Panc1 (cell line): ENCODE measurements at places on chromosomes 3 and 15. TPM values are rescaled to one million over a fixed set of nuclear protein-coding genes. Genes with fewer than 3 reads are reported as not detected.

GRCh38 chr15:86624261-86625036 lies 544.8 kb downstream of the AGBL1 start:
- H3K4me3 ChIP-seq: no peak overlapping the region
- no peaks in the 10 kb centered on the region; the same call in 1 of the 2 replicates for H3K27me3 ChIP-seq
- H3K4me1 ChIP-seq: peaks cover 3% of the 10 kb centered on the region
- peak; percentile 93 for DNase-seq

DNA sequence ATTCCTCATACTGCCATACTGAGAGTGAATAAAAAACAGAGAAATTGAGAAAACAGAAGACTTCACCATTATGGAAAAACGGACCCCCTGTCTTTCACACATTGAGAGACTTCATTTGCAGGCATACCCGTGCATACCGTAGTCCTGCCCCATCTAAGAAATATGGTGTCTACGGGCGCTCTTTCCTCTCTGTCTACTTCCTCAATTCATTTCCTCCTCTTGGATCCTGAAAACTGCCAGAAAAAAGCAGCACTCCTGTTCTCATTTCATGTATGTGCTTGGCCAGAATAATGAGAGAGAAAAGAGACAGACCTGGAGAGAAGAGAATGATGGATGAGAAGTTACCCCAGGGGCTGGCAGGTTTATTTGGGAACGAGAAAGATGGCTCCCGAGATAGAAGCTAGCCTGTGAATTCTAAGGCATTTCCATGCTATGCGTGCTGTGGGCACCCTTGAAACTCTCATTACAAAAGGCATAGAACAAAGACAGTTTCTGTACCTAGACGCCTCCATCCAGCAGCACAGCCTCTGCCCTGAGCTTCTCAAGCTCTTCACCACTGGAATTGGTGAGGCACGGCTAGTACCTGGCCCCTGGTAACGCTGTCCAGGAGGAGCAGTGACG lies 62.5 kb upstream of the EPHB3 start:
- peaks cover 15% of the 10 kb centered on the region; the same call in 1 of the 2 replicates for H3K27me3 ChIP-seq
- no peaks in the 10 kb centered on the region for H3K36me3 ChIP-seq
- no peaks in the 10 kb centered on the region for H3K4me1 ChIP-seq
- no peak overlapping the region for H3K27ac ChIP-seq

DNA sequence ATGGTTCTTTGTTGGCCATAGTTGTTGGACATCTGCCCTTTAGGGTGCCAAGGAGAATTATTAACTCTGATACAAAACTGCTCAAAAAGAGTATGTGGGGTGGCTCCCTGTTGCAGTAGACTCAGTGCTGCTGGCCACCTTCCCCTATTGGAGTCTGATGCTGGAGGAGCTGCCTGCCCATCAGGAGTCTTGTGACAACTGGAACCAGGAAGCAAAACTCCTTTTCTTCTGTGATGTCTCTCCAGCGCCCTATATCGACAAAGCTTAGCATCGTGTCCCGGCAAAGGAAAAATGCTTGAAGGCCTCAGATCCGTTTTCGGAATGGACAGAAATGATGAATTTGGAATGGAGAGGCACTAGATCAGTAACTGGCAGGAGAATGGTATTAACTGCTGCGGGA lies 23.5 kb downstream of the PAK2 start:
- no peak for DNase-seq
- H3K36me3 ChIP-seq: no peaks in the 10 kb centered on the region
- no peak overlapping the region for H3K27ac ChIP-seq
- H3K27me3 ChIP-seq: no peaks in the 10 kb centered on the region
- H3K4me1 ChIP-seq: peaks cover 11% of the 10 kb centered on the region; the same call in 1 of the 2 replicates

GRCh38 chr3:43497905-43498365 lies 123.9 kb downstream of the ANO10 start:
- H3K36me3 ChIP-seq: no peaks in the 10 kb centered on the region
- no peak overlapping the region for H3K27ac ChIP-seq
- DNase-seq: no peak
- H3K4me3 ChIP-seq: no peak overlapping the region

GRCh38 chr3:120983841-120984240 lies 75.8 kb downstream of the STXBP5L start:
- no peak for DNase-seq
- H3K27me3 ChIP-seq: no peaks in the 10 kb centered on the region
- H3K27ac ChIP-seq: no peak overlapping the region
- no peaks in the 10 kb centered on the region for H3K4me1 ChIP-seq

DNA sequence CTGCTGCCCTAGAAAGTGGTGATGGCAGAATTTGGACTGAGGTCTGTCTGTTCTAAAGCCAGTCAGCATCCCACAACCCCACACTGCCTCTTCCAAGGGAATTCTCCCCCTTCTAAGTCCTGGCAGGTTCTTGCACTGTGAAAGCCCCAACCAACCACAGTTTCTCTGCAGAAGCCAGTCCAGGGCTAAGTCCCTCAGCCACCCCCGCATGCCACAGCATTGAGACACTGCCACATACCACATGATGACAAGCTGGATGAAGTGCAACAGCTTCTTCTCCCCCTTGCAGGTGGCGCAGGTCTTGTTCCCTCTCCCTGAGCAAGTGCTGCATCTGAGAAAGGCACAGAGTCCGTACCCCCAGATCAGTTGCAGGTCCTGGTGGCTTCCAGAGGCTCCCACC lies 18.6 kb downstream of the SSUH2 start:
- no peak for DNase-seq
- peaks cover 13% of the 10 kb centered on the region for H3K4me1 ChIP-seq
- no peaks in the 10 kb centered on the region for H3K36me3 ChIP-seq
- no peak overlapping the region for H3K27ac ChIP-seq

GRCh38 chr15:42788725-42789124 lies 51.8 kb upstream of the CDAN1 start:
- H3K27me3 ChIP-seq: no peaks in the 10 kb centered on the region
- no peak overlapping the region for H3K27ac ChIP-seq
- no peak overlapping the region for H3K4me3 ChIP-seq
- DNase-seq: no peak
- no peaks in the 10 kb centered on the region for H3K4me1 ChIP-seq
- H3K36me3 ChIP-seq: no peaks in the 10 kb centered on the region

- no peak overlapping the region for H3K27ac ChIP-seq
- no peak overlapping the region for H3K4me3 ChIP-seq
- H3K4me1 ChIP-seq: no peaks in the 10 kb centered on the region
- no peaks in the 10 kb centered on the region for H3K36me3 ChIP-seq
Observed at GRCh38 chr3:43001094-43001553, 22.0 kb downstream of the GASK1A start.

DNA sequence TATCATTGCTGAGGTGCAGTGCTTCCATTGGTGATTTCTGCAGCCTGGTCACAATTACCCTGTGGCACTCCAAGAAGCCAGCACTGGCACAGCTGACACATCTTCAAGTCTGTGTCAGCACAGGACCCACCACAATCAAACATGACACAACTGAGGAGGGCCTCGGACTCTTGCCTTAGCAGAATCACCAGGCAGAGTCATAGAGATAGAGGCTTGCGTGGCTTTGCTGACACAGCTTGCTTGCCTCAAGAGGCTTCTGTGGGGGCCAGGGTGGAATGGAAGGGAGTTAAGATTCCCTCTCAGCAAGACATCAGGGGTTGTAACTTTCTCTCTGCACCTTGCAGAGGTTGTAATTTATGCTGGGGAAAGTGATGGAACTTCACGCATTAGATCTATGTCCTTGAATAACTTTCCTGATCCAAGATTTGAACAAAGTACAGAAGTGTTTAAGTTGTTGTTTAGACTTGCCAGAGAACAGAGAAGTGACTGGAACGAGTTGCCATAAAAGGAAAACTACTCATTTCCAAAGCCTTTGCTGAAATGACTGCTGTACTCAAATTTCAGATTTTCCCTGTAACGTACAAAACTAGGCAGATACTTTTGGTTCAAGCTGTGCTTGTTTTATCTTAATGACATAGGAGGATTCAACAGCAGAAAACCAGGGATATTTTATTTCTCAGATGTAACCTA lies 170.7 kb downstream of the DIPK2A start:
- H3K4me1 ChIP-seq: no peaks in the 10 kb centered on the region
- no peaks in the 10 kb centered on the region for H3K27me3 ChIP-seq
- no peak overlapping the region for H3K27ac ChIP-seq
- no peaks in the 10 kb centered on the region for H3K36me3 ChIP-seq

DNA sequence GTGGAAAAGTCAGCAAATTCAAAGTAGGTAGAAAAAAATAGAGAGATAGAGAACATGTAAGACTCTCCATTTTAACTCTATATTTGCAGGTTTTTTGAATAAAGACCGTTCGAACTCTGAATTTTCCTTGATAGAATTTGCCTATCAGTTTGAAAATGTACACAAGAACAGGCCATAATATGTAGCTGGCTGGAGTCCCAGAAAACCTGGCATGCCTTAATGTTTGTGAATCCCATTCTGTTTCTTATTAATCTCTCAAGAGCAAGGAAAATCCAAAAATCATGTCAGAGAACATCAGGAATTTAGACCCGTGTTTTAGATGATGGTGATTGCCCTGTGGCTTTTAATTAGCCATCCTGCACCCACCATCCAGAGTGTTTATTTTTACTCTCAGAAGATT lies 7.2 kb upstream of the CFAP161 start:
- DNase-seq: no peak
- H3K27me3 ChIP-seq: no peaks in the 10 kb centered on the region

GRCh38 chr15:42933886-42934667 lies 13.5 kb upstream of the TTBK2 start:
- DNase-seq: no peak
- no peaks in the 10 kb centered on the region for H3K4me1 ChIP-seq
- no peak overlapping the region for H3K27ac ChIP-seq
- H3K4me3 ChIP-seq: no peak overlapping the region
- no peaks in the 10 kb centered on the region for H3K36me3 ChIP-seq

DNA sequence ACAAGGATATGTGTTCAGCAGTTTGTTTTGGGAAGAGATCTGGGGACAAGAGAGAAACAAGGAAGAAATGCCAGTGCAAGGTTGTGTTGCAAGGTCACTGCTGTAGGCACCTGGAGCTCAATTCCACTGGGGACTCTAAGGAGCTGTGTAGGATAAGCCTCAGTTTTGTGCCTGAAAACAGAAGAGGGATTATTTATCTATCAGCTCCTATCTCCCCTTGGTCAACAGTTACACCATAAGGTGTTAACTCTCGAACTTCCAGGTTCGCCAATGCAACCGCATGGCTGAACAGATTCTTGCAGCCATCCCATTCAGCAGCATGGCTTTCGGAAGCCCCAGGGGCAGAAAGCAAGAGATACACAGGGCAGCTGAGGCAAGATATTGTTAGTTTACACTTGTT lies 41.6 kb upstream of the CNOT10 start:
- H3K27ac ChIP-seq: no peak overlapping the region
- no peaks in the 10 kb centered on the region for H3K36me3 ChIP-seq
- H3K4me1 ChIP-seq: no peaks in the 10 kb centered on the region
- H3K27me3 ChIP-seq: no peaks in the 10 kb centered on the region; the same call in 1 of the 2 replicates
- H3K4me3 ChIP-seq: no peak overlapping the region
- no peak for DNase-seq

- no peak overlapping the region for H3K27ac ChIP-seq
- no peak for DNase-seq
- H3K4me3 ChIP-seq: no peak overlapping the region
- no peaks in the 10 kb centered on the region for H3K4me1 ChIP-seq
Observed at GRCh38 chr3:122076491-122077292, 21.5 kb downstream of the CD86 start.

DNA sequence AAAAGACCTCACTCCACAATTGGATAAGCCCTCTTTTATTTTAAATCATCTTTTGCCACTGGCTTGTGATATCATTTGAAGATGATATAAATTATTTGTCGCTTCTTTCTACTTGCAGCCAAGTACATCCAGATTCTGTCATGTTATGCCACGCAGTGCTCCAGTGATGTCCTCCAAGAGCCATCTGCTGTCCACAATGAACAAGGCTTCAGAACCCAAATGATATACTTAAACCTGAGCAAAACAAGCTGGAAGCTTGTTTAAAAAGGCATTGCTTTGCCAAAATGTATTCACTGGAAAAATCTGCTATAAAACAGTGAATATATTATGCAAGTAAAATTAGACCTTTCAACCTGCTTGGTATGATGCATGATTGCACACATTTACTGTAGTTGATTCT lies 58.8 kb upstream of the ARL6 start:
- H3K27me3 ChIP-seq: no peaks in the 10 kb centered on the region
- DNase-seq: no peak

Gene GOLGA6A
- 0.05 TPM for total RNA-seq

Gene SAMMSON
- not detected for total RNA-seq

Gene XCR1
- total RNA-seq: not detected

Gene LRRIQ4
- not detected for total RNA-seq

Gene CPEB1
- 19.5 TPM for total RNA-seq

Gene ERC2
- 0.33 TPM for total RNA-seq

Gene CAMKV
- total RNA-seq: 0.85 TPM
